ENCODE measurements at places on chromosomes 3 and 15.

GRCh38 chr15:67072442-67072841 lies 7.0 kb downstream of the SMAD3 start:
- DNase-seq, result no peak

GRCh38 chr3:39207361-39208186 lies 15.2 kb upstream of the XIRP1 start:
- no peak for DNase-seq

DNA sequence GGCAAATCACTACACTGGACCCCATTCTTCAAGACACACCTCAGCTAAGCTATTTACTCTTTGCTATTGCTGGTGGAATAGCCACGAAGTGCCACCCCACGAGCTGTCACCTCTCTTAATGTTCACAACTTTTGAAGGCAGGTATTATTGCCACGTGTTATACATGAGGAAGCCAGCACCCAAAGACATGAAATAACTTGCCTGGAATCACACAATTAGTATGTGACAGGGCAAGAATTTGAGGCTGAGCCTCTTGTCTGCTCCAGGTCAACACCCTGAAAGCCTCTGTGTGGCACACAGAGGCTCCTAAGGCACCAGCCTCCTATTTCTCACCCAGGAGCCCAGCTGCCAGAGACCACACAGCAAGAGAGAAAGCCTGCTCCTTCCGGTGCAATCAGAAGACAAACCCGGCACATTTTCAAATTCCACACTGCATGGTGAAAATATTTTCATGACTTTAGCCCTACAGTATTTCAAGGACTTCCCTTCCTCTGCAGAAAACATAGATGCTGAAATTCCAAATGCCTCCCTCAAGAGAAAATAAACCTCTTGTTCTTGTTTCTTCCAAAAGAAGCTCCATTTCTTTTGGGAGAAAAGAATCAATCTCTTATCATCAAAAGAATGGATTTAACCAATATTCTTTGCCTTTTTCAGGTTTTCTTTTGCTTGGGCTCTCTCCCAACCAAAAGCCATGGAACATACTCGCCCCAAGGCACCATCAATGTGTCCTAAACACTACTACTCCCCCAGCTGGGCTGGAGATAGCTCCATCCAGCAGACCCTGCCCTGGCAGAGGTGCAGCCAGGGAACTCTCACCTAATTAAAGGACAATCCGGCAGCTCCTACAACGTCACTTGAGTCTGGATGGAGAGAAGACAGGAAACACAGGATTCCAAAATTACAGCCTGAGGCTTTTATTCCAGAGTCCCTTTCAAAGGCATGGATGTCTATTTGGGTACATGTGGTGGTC lies 84.7 kb upstream of the THBS1 start:
- no peak for DNase-seq

GRCh38 chr15:62929000-62929357 lies 113.6 kb upstream of the TPM1 start:
- DNase-seq, result no peak

- no peak for DNase-seq
Observed at GRCh38 chr3:98808071-98808470, 44.9 kb downstream of the ST3GAL6 start.

DNA sequence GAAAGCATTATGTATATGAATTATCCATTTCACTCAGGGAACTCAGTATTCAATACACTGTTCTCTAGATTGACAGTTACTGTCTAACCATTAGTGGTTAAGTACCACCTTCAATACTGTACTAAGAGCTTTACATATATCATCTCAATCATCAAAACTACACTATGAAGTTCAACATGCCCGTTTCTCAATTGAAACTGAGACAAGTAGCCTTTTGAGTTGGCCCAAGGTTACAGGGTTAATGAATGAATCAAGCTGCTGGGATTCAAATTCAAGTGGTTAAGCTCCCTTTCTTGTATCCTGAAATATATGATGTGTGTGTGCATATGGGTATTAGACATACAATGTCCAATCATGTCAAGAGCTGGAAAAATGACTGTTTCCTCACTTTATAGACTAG lies 5.8 kb downstream of the TASOR start:
- DNase-seq, result no peak

- DNase-seq, result no peak
Observed at GRCh38 chr15:45572617-45573016, 14.6 kb upstream of the BLOC1S6 start.

DNA sequence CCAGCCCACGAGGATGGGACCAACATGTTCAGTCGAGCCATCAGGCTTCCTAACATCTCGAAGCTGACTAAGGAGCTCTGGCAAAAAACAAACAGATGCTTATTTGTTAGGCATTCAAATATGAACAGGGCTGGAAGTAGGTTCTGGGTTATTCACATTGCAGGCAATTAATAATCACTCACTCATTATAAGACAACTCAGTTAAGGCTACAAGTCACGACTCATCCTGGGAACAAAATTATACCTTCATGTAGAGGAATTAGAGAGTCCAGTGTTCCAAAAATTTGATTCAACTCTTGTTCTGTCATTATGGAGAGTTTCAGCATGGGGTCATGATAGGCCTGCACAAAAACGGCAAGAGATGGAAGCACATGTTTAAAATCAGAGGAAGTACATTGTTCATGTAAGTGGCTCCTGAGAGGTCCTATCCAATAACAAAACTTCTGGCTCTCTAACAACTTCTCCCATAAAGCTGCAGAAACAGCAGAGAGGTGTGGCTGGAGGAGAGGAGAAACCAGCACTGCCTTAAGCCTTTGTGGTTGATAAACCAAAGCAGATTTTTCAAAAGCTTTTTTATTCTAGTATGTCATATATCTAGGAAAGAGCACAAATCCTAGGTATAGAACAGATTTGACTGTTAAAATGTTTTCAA lies 50.6 kb downstream of the ARHGEF3 start:
- DNase-seq, result no peak

DNA sequence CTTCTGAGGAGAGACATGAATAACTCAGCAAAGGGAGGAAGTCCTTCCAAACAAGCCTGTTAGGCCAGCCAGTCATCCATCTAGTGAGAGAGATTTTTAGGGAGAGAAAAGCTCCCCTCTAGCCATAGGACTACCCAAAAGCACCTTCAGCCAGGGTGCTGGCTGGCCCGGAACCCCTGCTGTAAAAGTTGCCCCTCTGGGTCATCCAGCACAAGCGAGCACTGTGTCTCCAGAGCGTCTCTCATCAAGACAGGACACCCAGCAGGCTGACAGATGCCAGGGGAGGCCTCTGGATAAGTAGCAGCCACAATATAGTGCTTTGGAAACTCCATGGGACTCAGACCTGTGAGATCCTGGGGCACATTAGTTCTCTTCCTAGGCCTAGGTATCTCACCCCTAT lies 24.5 kb downstream of the ANXA2 start:
- no peak for DNase-seq

- DNase-seq, result no peak
Observed at GRCh38 chr3:190239325-190239724, 82.9 kb downstream of the CLDN1 start.

GRCh38 chr3:40290396-40290795 lies 19.1 kb upstream of the EIF1B start:
- DNase-seq, result no peak

DNA sequence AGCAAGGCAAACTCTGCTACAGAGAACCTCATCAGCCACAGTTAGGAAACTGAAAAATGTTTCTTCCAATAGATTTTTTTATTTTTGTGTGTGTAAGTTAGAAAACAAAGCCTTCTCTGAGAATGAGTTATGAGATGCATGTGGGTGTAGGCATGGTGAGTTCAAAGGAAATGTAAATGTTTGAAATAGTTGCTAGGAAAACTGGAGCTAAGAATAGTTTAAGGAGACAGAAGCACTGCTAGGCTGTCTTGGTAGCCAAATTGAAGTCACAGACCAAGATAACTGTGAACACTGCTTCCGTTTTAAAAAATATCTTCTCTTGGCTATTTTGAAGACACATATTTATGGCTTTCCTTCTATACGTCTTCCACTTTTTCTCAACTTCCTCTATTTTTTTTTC lies 1501.2 kb upstream of the CADM2 start:
- peak; percentile 3 for DNase-seq

GRCh38 chr3:26752466-26752865 lies 129.9 kb downstream of the LRRC3B start:
- DNase-seq, result no peak

DNA sequence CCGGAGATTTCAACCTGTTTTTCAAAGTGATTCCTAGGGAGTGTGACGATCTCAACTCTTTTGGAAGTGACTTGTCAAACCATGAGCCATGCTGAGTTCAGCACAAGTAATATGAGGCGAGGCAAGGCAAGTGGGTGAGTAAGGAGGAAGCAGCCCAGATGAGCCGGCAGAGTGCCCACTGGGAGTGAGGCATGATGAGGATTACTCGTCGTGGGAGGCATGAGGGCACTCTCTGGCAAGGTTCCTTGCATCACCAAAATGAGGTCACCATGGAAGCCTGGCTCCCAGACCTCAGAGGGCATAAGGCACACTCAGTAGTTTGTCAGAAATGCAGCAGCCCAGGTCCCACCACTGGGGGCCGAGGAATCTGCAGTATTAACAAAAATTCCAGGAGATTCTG lies 636.1 kb downstream of the MAGI1 start:
- DNase-seq, result no peak

GRCh38 chr3:73449774-73450173 lies 175.0 kb downstream of the PDZRN3 start:
- no peak for DNase-seq

Measured in large intestine (tissue), 12 donors.